ENCODE measurements at places on chromosomes 12 and 14.

DNA sequence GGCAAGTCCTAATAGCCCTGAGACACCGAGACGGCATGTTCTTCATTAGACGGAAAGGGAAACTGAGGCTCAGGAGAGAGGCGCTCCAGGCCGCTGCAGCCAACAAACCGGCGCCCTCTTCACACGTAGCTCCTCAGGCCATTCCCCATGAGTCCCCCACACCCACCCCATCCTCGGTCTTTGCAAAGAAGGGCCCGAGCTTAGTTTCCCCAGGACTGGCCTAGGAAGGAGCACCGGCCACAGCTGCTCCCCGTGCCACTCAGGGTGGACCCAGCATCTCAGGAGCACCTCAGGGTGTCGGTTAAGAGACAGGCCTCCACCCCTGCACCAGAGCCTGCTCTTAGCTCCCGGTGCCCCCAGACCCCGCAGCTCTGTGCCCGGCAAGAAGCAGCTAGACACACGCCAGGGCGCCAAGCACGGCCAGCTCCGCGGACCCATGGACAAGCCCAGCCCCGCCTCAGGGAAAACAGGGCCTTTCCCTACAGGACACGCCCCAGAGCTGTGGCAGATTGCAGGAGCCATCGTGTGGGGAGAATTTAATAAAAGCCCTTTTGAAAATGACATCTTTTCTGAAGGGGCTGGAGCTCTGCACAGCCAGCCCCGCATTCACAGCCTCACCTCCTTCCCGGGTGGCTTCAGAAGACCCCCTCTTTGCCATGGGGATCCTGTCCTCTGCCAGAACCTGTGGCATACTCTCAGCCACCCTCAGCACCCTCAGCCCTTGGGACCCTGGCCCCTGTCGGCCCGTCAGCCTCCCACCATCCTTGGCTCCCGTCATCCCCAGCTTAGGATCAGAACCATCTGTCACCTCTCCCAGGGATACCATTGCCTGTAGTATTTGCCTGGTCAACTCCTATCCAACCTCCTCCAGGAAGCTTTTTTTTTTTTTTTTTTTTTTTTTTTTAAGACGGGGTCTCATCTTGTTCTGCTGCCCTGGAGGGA lies 59.7 kb downstream of the LGMN start:
- no peak for DNase-seq

DNA sequence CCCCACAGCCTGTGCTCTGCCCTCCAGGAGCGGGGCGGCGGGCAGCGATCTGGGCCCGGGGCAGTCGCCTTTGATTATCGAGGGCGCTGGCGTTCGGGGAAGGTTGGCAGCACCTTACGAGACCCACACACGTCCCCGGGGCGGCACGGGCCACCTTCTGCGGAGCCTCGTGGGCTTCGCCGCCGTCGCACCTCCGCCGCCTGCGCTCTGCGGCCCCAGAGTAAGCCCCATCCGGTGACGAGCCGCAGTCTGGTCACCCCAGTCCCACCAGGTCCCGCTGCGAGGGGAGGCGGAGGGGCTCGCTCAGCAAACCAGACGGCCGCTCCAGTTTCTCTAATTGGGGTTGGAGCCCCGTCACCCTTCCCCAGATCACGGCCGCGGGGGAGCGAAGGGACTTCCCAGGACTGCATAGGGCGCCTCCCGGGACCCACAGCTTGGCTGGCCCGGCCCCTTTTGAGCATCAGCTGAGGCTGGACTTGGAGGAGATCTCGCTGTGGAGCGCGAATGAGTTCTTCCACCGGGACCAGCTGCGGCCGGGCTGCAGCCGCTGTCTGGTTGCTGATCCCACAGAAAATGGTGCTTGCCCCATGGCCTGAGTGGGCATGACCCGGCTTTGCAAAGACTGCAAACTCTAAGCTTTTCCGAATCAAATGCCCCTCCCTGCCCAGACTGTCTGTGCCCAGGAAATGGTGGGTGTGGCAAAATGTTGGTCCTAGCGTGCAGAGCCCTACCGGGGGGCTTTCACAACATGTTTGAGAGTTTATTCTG lies 560 bp downstream of the LGALS3 start:
- peak; percentile 75 for DNase-seq

- DNase-seq = peak; percentile 97
Observed at GRCh38 chr12:121917950-121918678, at the start of gene CFAP251. Gene CFAP251 (plus strand): TSS chr12:121918592. CDS start chr12:121921306, 2,714 bp downstream.

DNA sequence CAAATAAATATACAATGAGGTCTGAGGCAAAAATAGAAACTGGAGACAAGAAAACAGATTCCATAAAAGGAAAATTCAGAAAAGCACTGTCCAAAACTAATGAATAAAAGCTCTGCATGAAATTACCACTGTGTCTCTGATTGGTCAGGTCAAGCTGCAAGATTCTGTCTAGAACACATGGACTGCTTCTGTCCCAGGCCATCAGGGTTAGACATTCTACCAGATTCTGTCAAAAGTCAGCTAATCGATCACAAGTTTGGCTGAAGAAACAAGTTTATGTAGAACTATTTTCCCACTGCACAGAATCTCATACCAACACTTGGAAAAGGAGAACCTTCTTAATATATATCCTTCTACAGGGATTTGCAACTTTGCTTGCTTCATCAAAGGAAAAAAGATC lies 223.0 kb downstream of the ITPR2 start:
- no peak for DNase-seq

DNA sequence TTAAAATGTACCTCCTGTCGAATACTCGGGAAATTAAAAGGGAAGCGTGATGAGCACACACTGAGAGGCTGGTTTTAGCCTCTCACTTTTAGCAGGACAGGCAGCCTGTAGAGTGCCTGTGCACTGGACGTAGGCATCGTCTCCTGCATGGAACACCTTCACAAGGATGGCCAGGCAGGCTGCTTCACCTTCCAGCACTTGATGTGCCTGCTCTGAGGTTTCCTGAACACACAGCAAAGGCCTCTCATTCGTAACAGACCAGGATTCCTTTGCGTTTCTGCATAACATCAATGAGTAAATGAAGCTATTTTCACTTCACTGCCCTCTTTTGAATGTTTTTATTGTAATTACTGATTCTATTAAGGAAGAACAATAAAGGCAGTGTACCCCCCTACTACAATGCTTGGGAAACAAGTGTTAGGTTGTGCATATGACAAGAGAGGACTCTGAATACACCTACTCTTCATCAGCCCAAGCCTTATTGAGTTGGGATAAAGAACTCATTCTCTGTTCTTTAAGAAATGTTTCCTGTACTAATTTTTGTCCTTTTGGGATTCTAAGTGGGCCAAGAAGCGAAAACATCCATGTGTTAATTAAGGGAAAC lies 1077.6 kb upstream of the FOXG1 start:
- DNase-seq = no peak

DNA sequence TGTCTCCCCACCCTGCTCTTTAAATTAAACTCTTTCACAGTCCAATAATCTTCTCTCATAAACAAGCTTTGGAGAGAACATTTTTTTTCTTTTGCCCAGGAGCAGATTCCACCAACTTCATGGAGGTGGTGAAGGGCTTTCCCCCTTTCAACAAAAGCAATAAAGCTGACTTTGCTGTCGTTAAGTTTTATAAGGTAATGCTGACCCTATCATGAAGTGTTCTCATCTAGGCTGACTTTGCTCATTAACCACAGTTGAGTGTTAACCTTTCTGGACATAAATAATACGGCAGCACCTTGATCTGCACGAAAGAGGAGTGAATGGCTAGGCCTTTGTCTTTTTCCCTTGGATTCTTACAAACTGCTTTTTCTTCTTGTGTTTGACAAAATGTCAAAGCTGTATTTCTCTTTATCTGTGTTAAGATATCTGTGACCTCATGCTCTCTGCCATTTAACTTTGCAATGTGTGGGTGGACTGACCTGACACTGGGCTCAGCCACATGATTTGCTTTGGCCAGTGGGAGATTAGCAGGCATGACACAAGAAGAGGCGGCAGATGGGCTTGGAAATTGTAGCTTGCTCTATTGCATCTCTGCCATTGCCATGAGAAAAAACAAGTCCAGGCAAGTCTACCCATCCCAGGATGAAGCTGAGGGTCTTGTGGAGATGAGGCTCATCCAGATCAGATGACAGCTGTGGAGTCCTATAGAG lies 470.9 kb upstream of the CCDC196 start:
- no peak for DNase-seq

DNA sequence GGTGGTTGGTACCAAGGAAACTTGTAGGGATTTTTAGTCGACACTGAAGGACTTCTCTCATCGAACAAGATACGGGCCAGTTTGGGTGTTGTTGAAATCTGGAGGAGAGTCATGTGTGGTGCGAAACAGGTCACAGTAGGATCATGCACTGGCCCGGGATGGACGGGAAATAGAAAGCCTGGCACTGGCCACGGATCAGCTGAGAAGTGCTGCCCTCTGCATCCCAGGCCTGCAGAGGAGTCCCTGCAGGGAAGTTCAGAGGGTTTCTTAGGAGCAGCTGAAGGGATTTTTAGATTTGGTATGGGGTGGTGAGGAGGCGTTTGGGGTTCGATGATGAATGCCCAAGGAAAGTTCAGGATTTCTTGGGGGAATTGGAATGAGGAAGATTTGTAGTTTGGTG lies 63.1 kb downstream of the TSPAN9 start:
- DNase-seq = no peak

DNA sequence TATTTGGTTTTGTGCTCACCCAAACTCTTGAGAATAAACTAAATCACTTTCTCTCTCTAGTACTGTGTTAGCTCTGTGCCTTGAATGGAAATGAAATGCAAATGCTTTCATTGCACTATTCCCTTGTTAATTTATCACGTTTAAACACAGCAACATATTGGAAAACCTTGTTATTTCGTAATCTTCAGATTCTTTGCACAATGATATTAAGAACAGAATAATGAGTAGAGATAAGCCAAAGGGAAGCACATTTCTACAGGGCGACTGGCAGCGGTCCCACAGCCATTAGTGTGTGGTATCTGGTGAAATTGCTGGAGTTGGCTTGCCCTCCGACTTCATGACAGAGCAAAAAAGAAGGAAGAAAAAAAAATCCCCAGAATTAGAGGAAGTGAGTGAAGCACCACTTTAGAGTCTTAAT lies 166.1 kb upstream of the E2F7 start:
- no peak for DNase-seq

- no peak for DNase-seq
Observed at GRCh38 chr12:88623777-88624548, 43.7 kb upstream of the KITLG start.

- no peak for DNase-seq
Observed at GRCh38 chr14:38745861-38746260, 357.2 kb downstream of the SEC23A start.

DNA sequence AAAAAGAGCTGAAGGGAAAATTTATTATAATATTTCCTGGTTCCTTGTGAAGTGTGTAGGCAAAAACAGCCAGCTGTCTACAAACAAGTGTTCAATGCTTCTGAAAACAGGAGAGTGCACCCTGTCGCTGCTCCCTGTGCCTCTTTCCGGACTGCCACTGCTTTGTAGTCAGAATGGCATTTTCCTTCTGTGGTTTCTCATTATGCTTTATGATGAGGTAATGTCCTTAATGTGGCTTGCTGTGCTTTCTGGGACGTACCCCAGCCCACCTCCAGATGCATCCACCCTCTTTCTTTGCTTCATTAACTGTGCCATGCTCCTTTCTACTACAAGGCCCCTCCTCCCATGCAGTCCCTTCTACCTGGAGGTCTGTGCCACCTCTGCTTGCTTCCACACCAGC lies 148.1 kb downstream of the SYT1 start:
- no peak for DNase-seq

DNA sequence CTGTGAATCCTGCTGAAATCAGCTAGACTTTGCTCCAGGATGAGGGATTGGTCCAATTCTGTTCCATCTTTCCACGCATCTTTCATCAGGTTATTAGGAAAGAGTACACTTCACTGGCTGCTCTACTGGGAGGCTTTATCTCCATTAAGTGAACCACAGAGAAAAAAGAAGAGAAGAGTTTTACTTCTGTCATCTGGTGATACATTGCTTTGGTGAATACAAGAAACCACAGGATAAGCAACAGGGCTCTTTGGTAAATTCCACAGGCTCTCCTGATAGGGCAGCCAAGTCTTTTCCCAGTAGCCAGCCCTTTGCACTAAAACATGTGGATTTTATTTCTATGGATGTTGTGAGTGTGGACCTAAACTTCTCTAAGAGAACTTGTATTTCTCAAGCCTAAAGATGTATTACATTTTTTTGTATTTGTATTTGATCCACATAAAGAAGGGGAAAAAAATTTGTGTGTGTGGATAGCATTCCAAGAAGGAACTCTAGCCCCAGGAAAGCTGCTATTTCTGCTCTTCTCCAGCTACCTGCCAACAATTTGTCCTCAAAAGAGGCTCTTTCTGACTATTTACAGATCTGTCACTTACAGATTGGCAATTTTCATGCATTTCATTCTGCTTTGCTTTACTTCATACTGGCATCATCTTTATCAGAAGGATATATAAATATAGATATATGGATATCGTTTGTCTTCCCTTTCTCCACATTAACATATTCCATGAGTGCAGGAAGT lies 1117.6 kb upstream of the TMEM132C start:
- no peak for DNase-seq

GRCh38 chr12:76020281-76020680 lies 11.3 kb downstream of the PHLDA1 start:
- DNase-seq = no peak

DNA sequence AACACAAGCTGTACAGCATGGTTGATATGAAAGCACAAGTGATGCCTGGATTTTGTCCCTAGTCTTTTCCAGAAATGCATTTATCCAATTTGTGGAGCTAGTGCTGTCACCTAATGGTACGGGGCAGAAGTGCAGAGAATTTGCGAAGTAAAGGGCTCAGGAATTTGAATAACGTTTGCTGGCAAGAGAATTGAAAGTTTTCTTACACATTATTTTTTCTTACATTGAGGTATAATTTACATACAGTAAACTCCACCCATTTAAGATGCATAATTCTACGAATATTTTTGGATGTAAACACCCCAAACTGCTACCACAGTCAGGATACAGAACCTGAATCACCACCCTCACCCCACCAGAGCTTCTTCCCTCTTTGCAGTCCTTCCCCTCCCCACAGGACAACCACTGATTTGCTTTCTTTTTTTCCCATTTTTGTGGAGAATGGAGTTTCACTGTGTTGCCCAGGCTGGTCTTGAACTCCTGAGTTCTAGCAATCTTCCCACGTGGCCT lies 3.5 kb downstream of the AICDA start:
- DNase-seq = peak; percentile 39

DNA sequence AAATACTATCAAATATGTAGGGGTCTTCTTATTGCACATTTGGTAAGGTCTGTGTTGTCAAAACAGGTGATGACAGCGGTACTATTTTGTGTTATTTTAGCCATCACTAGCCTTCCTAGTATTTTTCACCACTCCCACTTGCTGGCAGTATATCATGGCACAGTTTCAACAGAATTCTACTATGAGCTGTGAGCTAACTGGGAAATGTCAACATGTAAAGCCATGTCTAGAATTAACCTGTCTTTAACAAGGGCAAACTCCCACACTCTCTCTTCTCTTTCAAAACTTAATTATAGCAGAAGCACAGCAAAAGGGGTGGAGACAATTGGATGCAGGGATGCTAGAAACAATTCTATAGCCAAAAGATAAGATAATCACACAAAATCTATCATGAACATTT lies 253.4 kb downstream of the PAX9 start:
- no peak for DNase-seq
